ENCODE measurements at places on chromosomes 1 and 21.

GRCh38 chr1:173410133-173410793 lies 66.9 kb upstream of the PRDX6 start:
- no peak for DNase-seq

DNA sequence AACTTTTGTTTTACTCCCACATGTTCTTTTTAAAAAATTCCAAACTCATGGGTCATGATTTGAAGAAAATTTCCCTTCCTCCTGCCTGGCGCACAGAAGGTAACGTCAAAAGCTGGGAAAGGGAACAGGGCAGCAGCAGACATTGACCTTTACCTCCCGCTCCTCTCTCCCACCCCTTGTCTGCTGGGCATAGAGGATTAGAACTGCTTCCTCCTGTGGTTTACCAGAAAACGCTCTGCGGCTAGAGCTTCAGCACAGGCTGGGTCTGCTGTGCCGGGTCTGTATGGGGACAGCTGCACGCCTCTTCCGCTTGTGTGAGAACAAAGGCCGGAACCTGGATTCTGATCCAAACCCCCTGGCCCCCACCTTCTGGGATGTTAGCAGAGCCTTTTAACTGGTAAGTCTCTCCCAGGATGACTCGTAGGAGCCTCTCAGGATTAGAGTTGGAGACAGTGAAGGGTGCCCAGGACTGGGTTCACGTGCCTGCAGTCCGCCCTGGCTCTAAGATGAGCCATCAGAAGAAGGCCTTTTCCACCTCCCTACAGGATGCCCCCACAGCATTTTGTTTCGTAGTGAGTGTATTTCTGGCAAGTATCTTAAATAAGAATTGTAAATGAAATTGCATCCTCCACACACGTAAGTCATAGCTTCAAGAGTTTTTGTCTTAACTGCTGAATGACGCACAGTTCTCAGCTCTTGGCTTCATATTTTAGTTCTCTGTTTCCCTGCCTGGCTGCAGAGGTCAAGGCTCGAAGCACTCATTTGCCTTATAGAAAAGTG lies 5.2 kb downstream of the H6PD start:
- DNase-seq = peak; percentile 77

DNA sequence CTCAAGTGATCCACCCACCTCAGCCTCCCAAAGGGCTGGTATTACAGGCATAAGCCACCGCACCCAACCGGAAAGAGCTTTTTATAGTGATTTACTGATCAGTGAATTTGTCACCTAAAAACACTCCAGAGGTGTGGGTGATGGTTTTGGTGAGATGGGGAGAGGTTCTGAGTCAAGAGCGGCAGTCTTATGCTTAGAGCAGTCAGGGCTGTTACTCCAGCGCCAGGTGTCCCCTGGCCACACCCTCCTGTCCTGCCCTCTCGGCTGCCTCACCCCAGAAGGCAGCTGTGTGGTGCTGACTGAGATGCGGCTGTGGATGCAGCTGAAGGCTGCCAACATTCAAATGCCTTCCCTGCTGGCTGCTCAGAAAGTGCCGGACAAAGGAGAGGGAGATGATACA lies 94.5 kb upstream of the LPGAT1 start:
- no peak for DNase-seq

GRCh38 chr1:219792337-219793021 lies 135.9 kb downstream of the SLC30A10 start:
- no peak for DNase-seq

GRCh38 chr1:111272081-111272480 lies 18.6 kb upstream of the CHIA start:
- no peak for DNase-seq

DNA sequence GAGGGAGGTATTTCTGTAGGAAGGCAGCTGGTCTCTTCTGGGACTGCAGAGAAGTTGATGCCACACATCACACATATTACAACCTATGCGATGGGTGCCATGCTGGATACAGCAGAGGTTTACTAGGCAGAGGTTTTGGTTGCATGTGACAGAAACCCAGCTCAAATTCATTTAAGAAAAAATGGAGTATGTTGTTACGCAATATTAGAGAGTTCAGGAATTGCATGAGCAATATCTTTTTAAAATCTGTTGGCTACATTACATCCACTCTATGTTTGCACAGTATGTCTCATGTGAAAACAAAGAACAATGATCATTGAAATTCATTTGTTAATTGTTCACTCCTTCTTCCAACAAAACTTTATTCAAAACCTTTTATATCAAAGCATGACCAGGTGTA lies 425.2 kb downstream of the RWDD3 start:
- DNase-seq = no peak
